ENCODE measurements at places on chromosomes 1 and 21. TPM values are rescaled to one million over a fixed set of nuclear protein-coding genes. Genes with fewer than 3 reads are reported as not detected.

Gene C1orf116
- not detected for polyA plus RNA-seq

Gene ZNHIT6
- polyA plus RNA-seq, result 7.7 TPM

Gene NT5C1A
- polyA plus RNA-seq, result not detected

Gene GJA8
- not detected for polyA plus RNA-seq

Gene FAM43B
- 0.22 TPM for polyA plus RNA-seq

Gene CFHR4
- not detected for polyA plus RNA-seq

Gene ADAMTSL4
- 5.0 TPM for polyA plus RNA-seq

Gene SLC44A3
- 0.58 TPM for polyA plus RNA-seq

Gene KCNT2
- polyA plus RNA-seq, result 0.13 TPM

DNA sequence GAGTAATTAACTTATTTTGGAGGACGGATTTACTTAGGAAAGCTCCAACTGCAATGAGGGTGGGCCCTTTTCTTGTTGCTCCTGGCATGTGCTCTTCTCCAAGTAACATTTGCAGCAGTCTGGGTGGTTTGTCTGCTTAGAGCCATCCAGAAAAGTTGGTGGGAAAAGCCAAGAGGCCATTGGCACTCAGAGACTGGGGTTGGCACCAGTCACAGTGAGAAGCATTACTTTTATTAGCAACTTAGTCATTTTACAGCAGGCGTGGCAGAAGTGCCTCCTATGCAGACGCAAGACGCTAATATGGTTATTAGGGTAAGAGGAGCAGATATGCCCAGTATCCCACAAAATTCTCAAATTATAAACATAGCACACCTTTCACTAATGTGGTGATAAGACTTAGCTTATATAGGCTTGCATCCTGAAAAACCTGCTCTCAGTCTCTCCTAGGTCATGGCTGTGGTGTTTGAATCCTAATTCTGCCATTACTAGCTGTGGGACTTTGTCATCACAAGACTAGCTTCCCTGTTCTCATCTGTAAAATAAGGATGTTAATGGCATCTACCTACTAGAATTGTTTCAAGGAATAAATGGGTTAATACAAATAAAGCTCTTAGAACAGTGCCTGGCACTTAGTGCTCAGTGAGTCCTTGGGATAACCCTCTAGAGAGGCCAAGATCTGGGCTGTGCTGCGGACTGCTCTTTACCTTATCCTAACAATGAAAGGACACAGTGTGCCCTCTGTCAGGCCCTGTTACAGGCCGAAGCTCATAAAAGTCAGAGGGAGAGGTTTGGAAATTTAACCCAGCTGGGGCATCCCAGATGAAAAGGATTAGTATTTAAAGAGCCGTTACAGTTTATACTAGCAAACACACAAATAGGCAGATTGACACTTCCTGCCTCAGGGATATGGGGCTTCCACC lies 154.6 kb downstream of the ROR1 start:
- no peak overlapping the region for H3K4me3 ChIP-seq
- H3K27ac ChIP-seq, result no peak overlapping the region
- DNase-seq, result no peak
- H3K36me3 ChIP-seq, result no peaks in the 10 kb centered on the region

DNA sequence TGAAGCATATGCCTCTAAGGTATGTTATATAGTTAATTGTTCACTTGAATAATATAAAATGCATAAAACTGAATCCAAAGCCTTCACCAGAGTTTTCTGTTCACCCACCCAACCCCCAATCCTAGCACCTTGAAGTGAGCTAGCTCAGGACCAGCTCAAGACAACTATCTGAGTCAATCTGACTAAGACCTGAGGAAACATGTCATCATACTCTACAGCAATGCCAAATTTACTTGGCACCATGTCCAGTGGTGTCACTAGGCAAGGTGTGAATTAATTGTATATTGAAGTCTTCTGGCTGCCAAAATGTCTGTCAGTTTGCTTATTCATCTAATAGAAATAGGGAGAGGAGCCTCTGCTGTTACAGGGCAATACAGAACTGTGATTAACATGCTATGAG lies 3.8 kb downstream of the DNASE2B start:
- H3K4me1 ChIP-seq, result no peaks in the 10 kb centered on the region
- DNase-seq, result no peak
- no peaks in the 10 kb centered on the region for H3K27me3 ChIP-seq
- H3K27ac ChIP-seq, result no peak overlapping the region

GRCh38 chr21:31524140-31524539 lies 135.4 kb upstream of the SOD1 start:
- no peak overlapping the region for H3K4me3 ChIP-seq
- DNase-seq, result no peak
- no peak overlapping the region for H3K27ac ChIP-seq
- no peaks in the 10 kb centered on the region for H3K36me3 ChIP-seq
- no peaks in the 10 kb centered on the region for H3K27me3 ChIP-seq
- H3K4me1 ChIP-seq, result no peaks in the 10 kb centered on the region

- H3K4me1 ChIP-seq, result no peaks in the 10 kb centered on the region
- H3K27me3 ChIP-seq, result peaks cover 6% of the 10 kb centered on the region
- H3K27ac ChIP-seq, result no peak overlapping the region
- H3K4me3 ChIP-seq, result no peak overlapping the region
- no peaks in the 10 kb centered on the region for H3K36me3 ChIP-seq
These were observed 57.0 kb downstream of the MORN1 start for GRCh38 chr1:2334366-2334765.

DNA sequence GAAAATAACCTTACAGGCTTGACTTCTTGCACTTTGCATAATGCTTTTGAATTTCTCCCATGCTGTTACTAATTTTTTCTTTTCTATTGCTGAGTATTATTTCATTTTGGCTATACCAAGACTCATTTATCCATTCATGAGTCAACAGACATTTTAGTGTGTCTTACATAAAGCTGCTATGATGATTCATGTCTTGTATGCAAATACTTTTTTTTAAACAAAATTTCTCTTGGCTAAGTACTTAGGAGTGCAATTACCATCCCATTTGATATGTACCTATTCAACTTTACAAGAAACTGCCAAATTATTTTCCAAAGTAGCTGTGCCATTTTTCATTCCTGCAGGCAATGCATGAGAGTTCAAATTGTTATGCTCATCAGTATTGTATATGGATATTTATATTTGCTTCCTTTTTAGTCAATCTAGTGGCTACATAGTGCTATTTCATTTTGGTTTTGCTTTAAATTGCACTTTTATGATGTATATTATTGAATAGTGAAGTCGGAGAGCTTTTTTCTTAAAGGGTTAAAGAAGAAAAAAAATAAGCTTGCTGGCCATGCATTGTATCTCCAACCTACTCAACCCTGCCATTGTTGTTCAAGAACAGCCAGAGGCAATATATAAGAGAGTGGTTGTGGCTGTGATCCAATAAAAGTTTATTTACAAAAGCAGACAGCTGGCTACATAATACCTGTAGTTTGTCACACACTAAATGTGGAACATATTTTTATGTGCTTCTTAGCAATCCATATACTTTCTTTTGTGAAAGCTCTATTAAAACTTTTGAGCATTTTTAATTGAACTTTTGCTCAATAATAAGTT lies 862.8 kb downstream of the KCNT2 start:
- no peaks in the 10 kb centered on the region for H3K36me3 ChIP-seq
- H3K4me1 ChIP-seq, result no peaks in the 10 kb centered on the region
- no peak overlapping the region for H3K4me3 ChIP-seq
- no peak overlapping the region for H3K27ac ChIP-seq
- DNase-seq, result no peak

- no peaks in the 10 kb centered on the region for H3K36me3 ChIP-seq
- no peak overlapping the region for H3K4me3 ChIP-seq
- no peak overlapping the region for H3K27ac ChIP-seq
- peaks cover 5% of the 10 kb centered on the region for H3K4me1 ChIP-seq
- no peak for DNase-seq
These were observed 21.9 kb downstream of the RHEX start for GRCh38 chr1:206074839-206075238.

DNA sequence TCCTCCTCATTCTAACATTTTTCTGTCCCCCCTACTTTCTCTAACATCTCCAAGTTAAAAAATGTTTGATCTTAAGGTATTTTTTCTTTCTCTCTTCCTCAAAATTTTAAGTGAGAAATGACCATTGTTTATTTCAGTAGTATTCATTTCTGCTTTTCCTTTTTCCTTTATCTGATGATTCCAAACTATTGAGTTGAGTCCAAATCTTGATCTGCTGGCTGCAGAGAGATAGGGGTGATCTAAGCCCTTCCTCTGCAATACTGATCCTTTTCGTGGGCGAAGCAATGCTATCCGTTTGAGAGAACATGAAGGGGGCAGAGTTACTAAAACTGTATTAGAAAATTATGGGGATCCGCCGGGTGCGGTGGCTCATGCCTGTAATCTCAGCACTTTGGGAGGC lies 516 bp upstream of the NMNAT2 start:
- peaks cover 22% of the 10 kb centered on the region for H3K4me1 ChIP-seq
- H3K36me3 ChIP-seq, result no peaks in the 10 kb centered on the region
- H3K4me3 ChIP-seq, result no peak overlapping the region
- H3K27me3 ChIP-seq, result peaks cover 31% of the 10 kb centered on the region
- no peak for DNase-seq

DNA sequence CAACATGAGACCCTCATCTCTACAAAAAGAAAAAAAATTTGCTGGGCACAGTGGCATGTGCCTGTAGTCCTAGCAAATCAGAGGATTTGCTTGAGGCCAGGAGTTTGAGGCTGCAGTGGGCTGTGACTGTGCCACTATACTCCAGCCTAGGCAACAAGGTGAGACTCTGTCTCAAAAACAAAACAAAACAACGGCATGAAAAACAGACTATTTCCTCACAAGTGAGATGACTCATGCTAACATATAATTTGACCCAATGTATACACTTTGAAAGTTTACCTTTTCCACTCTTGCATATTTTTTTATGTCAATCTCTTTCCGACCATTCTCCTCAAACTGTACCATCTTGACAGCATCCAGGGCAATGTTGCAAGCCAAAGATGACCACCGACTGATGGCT lies 17.5 kb downstream of the CCT3 start:
- no peaks in the 10 kb centered on the region for H3K27me3 ChIP-seq
- H3K4me1 ChIP-seq, result no peaks in the 10 kb centered on the region
- no peak overlapping the region for H3K27ac ChIP-seq
- no peak overlapping the region for H3K4me3 ChIP-seq
- no peak for DNase-seq
- H3K36me3 ChIP-seq, result peaks cover 100% of the 10 kb centered on the region

DNA sequence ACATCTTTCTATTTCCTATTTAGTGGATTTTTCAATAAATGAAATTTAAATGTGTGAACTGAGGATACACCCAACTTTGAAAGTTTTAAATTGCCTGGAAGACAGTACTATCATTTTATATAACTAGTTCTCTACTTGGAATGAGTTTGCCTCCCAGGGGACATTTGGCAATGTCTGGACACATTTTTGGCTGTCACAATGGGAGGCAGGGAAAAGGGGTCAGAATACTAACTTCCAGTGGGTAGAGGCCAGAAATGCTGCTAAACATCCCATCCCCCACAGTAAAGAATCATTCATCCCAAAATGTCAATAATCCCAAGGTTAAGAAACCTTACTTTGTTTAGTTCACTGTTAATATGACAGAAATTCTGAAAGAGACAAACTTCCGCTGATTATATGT lies 13.2 kb upstream of the NRAS start:
- H3K4me1 ChIP-seq, result no peaks in the 10 kb centered on the region
- peaks cover 99% of the 10 kb centered on the region for H3K36me3 ChIP-seq
- no peaks in the 10 kb centered on the region for H3K27me3 ChIP-seq
- no peak overlapping the region for H3K27ac ChIP-seq

- peak within 1 kb of the TSS; percentile 68 for H3K27ac ChIP-seq
- H3K36me3 ChIP-seq, result no peaks in the 10 kb centered on the region
- H3K4me1 ChIP-seq, result peaks cover 50% of the 10 kb centered on the region
- no peak within 1 kb of the TSS for H3K4me3 ChIP-seq
- no peak for DNase-seq
- H3K27me3 ChIP-seq, result peaks cover 8% of the 10 kb centered on the region
These were observed at the start of gene HSPB7 for GRCh38 chr1:16017461-16018303. TSS of gene HSPB7 (minus strand) at chr1:16018043. CDS start at chr1:16017963, 80 bp downstream.

DNA sequence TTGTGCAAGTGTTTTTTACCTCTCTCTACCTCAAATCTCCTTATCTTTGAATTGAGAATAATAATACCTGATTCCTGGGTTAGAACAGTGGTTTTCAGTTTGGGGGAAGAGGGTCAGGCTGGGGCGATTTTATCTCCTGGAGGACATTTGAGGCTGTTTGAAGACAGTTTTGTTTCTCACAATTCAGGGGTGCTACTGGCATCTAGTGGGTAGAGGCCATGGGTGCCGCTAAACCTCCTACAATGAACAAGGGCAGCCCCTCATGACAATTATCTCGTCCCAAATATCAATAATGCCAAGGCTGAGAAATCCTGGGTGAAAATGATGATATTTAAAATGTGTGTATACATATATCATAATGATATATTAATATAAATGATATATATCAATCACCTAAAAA lies 139.1 kb upstream of the USH2A start:
- no peak for DNase-seq
- no peak overlapping the region for H3K4me3 ChIP-seq
- H3K27ac ChIP-seq, result no peak overlapping the region
- no peaks in the 10 kb centered on the region for H3K36me3 ChIP-seq
- H3K4me1 ChIP-seq, result no peaks in the 10 kb centered on the region
- H3K27me3 ChIP-seq, result no peaks in the 10 kb centered on the region

DNA sequence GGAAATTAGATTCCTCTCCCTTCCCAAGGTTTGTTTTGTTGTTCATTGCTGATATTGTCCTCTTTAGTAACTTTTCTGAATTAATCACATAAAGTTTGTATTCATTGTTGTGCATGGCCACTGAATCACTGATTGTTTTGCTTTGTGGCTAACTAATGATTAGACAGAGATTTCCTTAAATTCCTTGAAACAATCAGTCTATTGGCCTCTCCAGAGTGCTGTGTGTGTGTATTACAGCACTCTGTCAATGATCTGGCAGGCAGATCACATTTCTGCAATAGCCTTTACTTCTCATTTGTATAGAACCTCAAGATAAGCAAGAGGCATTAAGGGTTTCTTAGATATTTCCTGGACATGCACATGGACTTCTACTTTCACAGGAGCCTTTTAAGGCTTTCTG lies 78.6 kb downstream of the DUSP10 start:
- H3K36me3 ChIP-seq, result no peaks in the 10 kb centered on the region
- DNase-seq, result no peak
- no peaks in the 10 kb centered on the region for H3K27me3 ChIP-seq
- H3K4me1 ChIP-seq, result no peaks in the 10 kb centered on the region
